Right kidney (tissue), 9 donors: ENCODE measurements at places on chromosomes 16 and 17.

DNA sequence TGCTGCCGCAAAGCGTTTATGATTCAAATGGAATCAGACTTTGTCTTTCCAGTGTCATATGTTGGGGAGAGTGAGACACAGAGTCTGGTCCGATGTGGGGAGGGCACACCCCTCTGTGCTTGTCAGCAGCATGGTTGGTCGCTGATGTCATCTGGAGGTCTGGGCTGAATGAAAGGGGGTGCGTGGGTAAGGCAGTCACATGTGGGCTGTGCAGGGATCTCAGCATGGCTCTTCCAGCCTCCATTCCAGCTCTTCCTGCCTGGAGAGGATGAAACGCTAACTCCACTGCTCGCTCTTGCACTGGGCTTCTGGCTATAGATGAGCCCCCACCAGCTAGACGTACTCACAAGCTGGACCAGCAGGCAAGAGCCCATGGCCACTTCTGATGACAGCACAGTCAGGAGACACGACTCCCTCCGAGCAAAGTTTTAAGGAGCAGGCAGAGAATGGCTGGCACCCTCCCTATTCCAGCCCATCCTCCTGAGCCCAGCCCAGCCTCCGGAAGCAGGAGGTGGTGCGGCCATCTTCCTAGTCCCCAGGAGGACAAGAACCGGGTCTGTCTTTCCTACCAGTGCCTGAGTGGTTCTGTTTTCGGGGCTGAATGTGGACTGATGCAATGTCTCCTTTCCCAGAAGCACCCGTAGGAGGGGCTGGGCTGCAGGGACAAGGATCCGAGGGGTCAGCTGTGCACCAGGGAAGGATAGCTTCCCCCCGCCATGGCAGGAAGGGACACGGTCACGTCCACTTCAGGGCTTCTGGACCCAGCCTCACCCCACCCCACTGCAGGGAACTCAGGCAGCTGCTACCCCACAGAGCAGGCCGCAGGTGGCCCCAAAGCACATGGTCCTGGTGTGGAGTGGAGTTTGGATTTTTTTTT is 41.5 kb upstream of the CBFA2T3 start:
- DNase-seq = no peak

- DNase-seq = no peak
Observed at GRCh38 chr16:81469710-81470535, 25.3 kb downstream of the CMIP start.

DNA sequence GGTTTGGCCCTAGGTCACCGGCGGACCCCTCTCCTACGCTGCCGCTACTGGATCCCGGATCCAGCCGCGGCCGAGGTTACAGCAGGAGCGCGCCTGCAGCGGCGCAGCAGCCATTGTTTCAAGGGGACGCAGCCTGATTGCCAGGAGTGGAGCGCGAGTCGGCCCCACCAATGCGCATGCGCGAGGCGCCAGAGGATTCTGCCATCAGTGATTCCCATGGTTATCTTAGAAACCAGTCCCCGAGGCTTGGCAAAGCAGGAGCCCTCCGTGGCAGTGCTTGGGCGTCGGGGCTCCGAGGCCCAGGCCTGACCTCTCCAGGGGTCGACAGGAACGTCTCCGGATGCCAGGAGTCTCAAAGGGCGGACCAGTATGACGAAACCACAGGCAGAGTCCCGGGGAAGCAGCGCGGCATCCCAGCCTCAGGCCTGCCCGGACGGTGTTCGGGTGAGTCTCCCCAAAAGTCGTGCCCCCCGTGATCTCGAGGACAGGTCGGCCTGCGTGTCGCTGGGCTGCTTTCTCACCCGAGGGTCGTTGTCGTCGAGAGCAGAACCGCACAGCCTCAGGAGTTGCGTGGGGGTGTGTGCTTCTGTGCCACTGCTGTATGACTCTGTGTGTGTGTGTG is 608.5 kb downstream of the KCNJ18 start:
- no peak for DNase-seq

DNA sequence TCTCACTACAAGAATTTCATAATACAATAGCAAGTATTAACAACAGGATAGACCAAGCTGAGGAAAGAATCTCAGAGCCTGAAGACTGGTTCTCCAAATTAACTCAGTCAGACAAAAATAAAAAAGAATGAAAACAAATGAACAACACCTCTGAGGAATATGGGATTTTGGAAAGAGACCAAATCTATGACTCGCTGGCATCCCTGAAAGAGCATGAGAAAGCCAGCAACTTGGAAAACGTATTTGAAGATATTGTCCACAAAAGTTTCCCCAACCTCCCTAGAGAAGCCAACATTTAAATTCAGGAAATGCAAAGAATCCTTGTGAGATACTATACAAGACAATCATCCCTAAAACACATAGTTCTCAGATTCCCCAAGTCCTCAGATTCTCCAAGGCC is 20.9 kb downstream of the NLRP1 start:
- DNase-seq = no peak

GRCh38 chr16:73150786-73151185 is 102.9 kb upstream of the ZFHX3 start:
- DNase-seq = no peak

GRCh38 chr17:81734405-81735263 is 22.6 kb downstream of the SLC25A10 start:
- no peak for DNase-seq

DNA sequence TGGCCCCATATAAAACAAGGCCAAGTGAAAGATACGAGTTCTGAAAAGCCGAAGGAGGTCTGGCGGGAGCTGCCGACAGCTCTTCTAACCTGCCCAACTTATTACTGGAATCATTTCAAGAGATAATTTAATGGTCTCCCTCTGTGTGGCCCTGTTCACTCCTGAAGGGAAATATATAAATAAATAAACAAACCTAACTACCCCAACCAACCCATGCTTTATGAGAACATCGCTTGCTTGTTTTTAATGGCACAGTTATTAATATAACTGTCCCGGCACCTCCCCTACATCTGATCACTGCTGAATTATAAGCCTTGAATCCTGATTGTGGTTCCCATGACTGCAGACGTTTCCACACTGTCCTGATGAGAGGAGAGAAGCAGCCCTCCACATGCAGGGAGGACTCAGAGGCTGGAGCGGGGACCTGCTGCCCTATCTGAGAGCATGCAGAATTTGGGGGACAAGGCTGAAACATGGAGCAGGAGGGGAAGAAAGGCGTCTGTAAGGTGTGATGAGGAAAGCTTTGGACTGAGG is 22.2 kb downstream of the CDK5RAP3 start:
- no peak for DNase-seq

DNA sequence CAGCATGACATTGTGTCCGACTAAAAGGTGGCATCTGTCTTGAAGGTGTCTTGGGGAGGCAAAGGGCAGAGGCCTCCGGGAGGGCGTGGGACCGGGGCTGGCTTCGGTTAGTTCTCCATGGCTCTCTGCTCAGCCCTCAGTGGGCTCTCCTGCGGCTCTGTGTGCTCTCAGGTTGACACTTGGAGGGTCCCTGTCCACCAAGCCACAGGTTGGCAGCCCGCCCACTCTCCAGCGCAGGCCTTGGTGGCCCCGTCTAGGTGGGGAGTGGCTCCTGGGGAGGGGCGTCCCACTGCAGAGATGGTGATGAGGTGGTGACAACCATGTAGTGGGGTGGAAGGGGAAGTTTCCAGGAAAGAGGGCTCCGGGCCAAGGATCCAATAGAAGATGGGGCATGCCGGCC is 31.6 kb downstream of the ADGRG5 start:
- no peak for DNase-seq

GRCh38 chr17:43338886-43339516 is 59.8 kb upstream of the ARL4D start:
- DNase-seq = peak; percentile 49

DNA sequence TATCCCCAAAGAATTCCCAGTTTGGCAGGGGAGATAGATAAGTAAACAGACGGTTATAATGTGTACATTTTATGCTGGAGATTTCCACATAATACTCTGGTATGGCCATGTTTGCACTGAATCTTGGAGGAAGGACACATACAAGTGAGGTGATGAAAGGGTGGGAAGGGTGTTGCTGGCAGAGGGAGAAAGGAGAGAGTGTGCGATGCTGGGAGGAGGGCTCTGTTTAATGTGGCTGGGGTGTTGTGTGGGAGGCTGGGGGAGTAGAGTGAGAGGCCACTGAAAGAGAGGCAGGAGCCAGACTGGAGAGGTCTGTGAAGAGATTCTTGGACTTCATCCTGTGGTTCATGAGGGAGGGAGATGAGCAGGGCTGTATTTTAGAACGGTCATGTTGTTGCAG is 87.6 kb downstream of the SPACA3 start:
- no peak for DNase-seq

DNA sequence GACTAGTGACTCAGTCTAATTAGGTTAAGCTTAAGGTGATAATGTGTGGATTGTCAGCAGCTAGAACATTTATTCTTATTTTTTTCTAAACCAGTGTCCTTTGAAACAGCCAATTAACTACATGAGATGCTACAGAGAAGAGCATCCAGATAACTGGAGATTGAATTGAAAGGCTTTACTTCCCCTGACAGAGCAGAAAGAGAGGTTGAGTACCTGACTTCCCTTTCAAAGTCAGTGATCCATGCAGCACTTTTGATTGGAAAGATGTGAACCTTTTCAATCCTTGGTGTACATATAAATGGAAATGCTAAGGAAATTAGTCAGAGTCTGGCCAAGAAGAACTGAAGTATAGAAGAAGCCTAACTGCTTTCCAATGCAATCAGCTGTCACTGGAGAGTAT is 653.8 kb downstream of the CDH8 start:
- no peak for DNase-seq

- DNase-seq = no peak
Observed at GRCh38 chr16:83187405-83187804, 560.6 kb downstream of the CDH13 start.

GRCh38 chr17:9890124-9890523 is 14.9 kb downstream of the RCVRN start:
- DNase-seq = no peak

DNA sequence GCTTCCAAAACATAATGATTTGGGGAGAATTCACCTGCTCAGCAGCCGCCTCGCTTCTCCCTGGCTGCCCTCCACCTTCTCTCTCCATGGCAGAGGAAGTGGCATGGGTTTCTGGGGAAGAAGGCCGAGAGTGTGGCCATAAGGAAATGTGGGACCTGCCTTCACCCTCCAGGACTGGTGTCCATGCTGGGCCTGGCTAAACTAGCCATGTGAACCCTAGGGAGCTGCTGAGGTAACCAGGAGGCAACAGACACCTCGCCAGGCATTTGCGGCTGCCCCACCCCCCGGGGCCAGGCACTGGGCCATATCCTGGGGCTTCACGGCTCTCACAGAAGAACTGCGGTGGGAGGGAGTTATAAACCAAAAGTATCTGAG is 9.9 kb upstream of the CMTM4 start:
- DNase-seq = no peak

GRCh38 chr17:77494664-77495435 is 354.1 kb downstream of the SEC14L1 start:
- peak; percentile 77 for DNase-seq

GRCh38 chr17:1460233-1460632 is 4.2 kb upstream of the CRK start:
- no peak for DNase-seq

- peak; percentile 71 for DNase-seq
Observed at GRCh38 chr17:17741349-17742023, 60.2 kb downstream of the RAI1 start.

GRCh38 chr16:46922239-46922638 is 38.1 kb downstream of the GPT2 start:
- DNase-seq = no peak

DNA sequence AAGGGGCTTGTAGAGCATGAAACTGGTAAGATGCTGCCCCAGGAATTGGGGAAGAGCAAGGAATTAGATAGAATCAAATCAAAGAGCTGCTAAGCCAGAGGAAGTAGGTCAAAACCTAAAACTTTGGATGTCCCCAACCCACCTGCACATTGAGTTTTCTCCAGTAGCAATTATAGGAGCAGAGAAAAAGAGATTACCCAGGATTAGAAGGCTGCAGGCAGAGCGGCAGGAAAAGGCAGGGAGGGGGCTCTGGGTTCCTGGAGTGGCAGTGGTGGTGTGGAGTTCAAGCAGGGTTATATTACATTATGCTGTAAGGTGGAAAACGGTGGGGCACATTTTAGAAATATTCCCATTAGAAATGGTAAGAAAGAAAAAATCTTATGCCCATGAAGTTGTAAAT is 68.3 kb downstream of the KSR1 start:
- no peak for DNase-seq

DNA sequence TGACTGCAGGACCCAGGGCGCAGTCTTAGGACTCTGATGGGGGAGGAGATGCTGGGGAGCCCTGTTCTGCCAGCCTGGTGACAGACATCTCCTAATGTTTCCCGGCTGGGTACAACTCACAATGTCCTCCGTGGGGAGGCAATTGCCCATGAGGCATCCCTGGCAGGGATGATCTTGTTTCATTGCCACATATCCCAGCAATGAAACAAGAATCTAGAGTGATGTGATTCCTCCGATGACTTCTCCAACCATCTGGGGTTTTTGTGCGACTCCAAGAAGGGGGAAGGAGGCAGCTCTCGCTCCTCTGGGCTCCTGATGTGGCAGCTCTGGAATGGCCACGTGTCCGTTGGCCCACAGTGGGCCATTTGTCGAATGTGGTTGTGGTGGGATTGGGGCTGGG is 255.8 kb downstream of the SEC14L1 start:
- DNase-seq = no peak

DNA sequence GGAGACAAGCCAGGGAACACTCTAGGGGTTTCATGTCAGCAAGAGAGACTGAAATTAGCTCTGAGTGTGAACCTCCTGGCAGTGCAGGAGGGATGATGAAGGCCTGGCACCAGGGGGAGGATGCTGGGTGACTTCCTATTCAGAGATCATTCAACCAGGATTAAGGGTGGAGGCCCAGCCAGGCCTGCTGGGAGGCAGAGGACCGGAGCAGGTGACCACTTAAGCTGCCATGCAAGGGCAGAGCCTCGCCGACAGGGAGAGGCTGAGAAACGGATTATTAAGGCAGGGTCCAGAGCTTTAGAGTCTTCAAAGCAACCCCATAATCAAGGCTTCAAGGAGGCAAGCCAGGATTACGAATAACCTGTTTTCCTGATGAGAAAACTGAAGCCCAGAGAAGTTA is 10.6 kb upstream of the SRCIN1 start:
- DNase-seq = no peak

DNA sequence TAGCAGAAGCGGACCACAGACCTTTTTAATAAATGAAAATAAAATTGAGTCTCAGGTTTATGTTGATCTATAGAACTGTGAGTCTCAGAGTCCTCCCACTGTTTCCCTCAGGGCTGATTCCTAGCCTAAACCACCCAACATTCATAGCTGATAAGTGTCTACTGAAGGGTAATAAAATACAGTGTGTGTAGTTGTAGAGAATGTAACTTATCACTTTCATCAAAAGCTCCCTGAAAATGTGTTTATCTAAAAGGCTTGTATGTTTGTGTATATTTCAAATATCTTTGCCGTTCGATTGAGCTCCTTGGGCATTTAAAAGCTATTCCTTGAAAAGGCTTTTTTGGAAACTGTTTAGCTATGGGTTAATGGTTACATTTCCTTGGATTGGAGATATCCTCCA is 740.3 kb upstream of the SOX9 start:
- no peak for DNase-seq

- DNase-seq = no peak
Observed at GRCh38 chr17:58630883-58631522, 60.8 kb downstream of the TEX14 start.

GRCh38 chr17:80943346-80944145 is 48.1 kb upstream of the CHMP6 start:
- no peak for DNase-seq

GRCh38 chr16:8063159-8063558 is 527.2 kb downstream of the TMEM114 start:
- no peak for DNase-seq
